ENCODE measurements at places on chromosomes 3 and 15.

GRCh38 chr3:140244893-140245292 is 309.9 kb downstream of the CLSTN2 start:
- no peak for DNase-seq

- no peak for DNase-seq
Observed at GRCh38 chr3:156582532-156583183, 27.7 kb upstream of the SSR3 start.

GRCh38 chr3:142225885-142226215 is 465 bp upstream of the GK5 start:
- DNase-seq, result no peak

DNA sequence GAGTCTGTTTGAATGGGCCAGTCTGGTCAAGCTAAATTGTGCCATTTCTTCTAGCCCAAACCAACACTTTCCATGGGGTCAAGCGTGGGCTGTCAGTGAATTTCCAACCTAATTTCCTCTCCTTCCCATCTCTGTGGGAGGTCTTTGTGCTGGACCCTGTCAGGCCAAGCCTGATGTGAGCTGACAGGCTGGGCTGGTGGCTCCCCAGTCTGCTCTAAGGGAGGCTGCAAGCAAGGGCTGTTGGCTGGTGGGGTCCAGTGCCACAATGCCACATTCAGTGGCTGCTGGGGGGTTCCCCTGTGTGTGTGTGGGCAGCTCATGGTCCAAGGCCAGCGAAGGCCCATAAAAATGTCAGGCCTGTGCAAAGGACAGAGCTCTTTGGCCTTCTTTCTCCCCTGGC is 216.1 kb downstream of the OPA1 start:
- DNase-seq, result no peak

- DNase-seq, result no peak
Observed at GRCh38 chr15:50176869-50177268, 5.1 kb upstream of the SLC27A2 start.

- no peak for DNase-seq
Observed at GRCh38 chr15:72472992-72473610, 1.0 kb upstream of the ARIH1 start.

GRCh38 chr3:142586803-142587406 is 8.4 kb upstream of the ATR start:
- DNase-seq, result no peak

DNA sequence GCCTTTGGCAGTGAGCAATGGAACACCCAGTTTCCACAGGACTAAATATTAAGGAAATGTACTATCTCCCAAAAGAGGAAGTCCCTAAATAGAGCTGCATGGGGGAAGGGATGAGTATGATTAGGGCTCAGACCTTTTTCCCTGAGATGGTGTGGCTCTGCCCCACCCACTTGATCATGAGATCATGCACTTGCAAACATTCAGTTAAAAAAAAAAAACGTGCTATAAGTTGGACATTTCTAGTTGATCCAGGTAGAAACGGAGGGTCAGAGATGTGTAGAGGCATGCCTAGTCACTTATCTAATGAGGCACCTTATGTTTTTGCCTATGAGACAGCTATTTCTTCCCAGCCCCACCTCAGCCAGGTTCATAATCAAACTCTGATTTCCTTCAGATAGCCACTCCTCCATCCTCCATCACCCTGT is 24.5 kb upstream of the SSR3 start:
- DNase-seq, result no peak

- DNase-seq, result no peak
Observed at GRCh38 chr3:144815655-144816054, 844.0 kb downstream of the DIPK2A start.

DNA sequence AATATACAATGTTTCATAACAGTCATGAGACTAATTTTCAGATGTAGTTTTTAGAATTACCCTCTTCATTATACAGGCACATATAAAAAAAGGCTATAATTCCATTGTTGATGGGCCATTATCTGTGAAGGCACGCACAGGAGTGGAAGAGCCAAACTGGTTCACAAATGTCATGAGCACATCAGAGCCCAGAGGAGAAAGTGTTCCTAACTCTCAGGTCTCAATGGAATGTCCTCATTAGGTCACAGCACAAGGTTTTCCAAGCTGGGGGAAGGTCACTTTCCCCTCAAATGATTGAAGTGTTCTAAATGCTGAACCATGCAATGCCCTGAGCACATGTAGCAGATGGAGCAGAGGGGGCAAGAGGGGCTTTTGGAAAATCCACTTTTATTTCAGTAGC is 41.2 kb downstream of the GJD2 start:
- DNase-seq, result no peak

DNA sequence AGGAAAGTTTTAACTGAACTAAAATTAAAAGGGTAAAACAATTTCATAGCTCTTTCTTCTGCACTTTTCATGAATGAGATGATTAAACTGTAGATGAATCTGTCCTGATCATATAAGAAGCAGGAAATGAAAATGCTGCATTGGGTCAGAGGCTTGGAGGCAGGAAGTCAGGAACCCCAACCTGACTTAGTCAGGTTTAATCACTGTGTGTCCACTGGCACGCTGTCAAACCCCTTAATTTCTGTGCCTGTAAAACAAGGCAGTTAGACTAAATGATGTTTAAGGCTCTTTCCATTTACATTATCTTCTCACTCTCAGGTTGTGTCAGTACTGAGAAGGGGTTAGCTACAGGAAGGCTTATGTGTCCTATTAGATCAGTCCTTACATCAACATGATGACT is 193.3 kb upstream of the TTC14 start:
- no peak for DNase-seq

GRCh38 chr3:183527428-183528379 is 27.8 kb downstream of the KLHL6 start:
- no peak for DNase-seq

DNA sequence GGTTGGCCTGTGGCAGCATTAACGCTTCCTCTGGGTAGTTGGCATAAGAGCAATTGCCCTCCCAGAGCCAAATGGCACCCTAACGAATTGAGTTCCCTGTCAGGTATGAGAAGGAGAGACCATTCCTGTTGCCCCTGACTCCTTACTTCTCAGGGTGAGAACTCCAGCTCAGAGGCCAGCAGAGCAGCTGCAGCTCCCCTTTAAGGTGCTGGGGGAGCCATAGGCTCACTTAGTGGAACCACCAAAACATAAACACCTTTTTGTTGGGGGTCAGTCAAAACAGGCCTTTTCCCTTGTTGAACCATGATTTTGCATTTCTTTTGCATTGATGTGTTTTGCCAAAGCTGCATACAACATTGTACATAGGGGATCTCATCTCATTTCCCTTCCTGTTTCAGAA is 28.1 kb upstream of the LHFPL4 start:
- no peak for DNase-seq

GRCh38 chr15:54017251-54017650 is 39.0 kb downstream of the UNC13C start:
- no peak for DNase-seq

DNA sequence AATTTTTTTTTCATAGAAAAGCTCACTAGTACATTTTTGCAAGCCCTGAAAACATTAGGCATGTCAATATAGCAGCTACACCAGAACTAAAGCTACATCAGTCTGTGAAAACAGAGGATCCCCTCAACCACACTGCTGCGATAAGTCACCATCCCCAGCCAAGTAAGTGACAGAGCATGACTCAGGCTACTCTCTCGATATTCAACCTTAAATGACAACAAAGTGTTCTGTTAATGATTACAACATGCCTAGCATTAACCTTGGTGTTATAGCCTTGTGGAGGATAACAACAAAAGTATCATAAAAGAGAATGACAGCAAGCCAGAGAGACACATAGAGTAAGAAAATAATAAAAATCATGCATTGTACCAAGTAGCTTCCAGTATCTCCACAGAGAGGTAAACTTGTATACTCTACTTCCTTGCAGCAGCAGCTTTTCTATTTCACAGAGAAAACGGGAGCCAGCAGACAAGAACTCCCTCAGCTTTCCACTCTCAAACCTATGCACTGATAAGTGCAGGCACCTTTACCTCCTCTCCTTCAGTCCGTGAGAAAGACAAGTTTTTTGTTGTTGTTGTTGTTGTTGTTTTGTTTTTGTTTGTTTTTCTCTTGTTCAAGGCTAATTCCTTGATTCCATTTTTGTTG is 76.6 kb downstream of the GBE1 start:
- no peak for DNase-seq

DNA sequence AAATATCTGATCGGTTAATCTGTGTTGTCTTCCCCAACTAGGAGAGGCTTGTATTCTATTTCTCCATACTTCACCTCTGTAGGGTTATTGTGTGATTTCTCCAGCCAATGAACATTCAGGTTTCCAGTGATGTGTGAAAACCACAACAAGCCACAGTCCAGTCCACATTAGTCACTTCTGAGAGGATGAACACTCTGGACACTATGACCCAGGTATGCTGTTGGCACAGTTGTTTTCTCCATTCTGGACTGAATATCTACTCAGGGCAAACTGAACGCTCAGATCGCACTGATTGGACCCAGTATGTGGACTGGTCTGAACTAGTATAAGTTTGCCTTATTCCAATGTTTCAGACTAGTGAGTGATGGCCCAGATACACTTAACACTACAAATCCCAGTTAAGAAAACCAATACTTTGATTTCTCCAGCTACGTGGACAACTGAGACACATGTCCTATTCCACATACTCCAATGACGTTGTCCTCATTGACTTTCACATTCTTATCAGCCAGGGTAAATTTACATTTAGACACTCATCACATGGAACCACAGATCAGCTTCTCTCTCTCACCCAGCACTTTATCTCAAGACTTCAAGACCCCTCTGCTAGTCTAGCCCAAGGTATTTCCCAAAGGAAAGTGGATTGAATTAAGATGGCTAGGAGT is 587.4 kb upstream of the SGO1 start:
- no peak for DNase-seq

DNA sequence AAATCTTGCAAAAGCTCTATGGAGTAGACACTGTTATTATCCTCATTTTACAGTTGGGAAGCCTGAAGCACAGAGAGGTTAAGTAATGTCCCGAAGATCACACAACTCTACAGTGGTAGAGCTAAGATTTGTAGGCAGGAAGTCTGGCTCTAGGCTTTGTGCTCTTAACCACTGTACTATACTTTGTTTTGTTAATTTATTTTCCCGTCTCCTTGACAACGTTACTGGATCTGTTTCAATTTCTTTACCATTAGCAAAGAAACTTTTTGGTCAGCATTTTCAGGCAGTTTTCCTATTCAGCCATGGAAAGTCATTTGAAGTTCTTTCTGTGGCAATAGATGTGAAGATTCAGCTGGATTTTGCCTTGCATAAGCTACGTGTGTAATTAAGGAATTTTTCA is 51.7 kb downstream of the OTOL1 start:
- DNase-seq, result no peak

GRCh38 chr15:43872416-43873020 is 45.7 kb downstream of the WDR76 start:
- DNase-seq, result no peak

DNA sequence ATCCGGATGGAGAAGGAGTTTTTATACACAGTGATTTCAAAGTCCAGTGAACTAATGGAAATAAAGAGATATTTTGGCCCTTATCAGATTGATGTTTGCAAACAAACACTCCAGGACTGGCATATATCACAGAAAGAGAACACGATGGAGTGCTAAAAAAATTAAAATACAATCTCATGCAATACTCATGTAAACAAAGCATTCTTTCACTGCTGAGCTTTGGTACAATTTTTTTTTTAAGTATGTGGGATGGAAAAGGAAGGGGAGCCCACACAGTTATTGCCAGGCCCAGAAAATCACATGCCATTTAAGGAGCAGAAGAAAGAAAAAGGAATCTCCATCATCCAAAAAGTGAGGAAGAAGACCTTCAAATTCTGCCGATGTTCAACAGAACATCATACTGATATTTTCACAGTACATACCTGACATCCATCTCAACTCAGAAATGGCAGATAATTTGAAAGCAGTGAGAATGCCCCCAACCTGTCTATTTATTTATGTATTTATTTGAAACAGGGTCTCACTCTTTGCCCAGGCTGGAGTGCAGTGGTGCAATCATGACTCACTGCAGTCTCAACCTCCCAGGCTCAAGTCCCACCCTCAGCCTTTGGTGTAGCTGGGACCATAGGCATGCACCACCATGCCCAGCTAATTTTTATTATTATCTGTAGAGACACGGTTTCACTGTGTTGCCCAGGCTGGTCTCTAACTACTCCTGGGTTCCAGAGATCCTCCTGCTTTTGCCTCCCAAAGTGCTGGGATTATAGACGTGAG is 107.5 kb upstream of the SLC2A2 start:
- no peak for DNase-seq

- DNase-seq, result no peak
Observed at GRCh38 chr3:132222868-132223538, 94.2 kb upstream of the ACP3 start.

DNA sequence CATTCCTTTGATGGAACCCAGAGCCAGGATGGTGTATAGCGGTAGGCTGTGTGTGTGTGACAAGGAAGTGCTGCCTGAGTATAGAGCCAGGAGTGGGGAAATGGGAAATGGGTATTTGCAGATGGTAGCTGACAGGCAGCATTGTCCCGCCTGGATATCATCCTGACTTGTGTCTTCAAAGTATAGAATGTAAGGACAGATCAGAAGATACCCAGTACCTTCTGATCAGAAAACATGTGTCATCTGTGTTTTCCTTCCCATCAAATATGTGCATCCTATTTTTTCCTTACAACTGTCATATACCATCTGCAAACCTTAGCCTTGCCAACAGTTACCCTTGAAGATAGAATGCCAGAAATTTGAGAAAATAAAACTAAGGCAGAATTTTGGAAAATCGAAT is 146.2 kb upstream of the CBLB start:
- DNase-seq, result no peak

DNA sequence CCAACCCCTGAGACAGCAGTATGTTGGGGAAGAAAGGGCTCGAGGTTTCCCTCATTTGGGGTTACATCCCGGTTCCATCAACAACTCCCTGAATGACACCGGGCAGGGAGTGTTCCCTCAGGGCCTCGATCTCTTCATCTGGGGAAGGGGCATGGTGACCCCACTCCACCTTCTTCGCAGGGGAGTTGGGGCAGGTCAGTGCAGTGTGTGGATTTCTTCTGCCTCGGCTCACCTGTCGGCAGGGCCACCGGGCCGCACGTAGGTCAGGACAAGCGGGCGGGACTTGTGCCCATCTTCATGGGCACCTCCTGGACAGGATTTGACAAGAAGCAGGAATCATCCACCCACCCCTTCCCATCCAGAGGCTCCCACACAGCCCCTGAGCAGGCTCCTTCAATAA is 17.4 kb downstream of the GRIP2 start:
- DNase-seq, result no peak

All from activated CD4-positive, CD25-positive, alpha-beta regulatory T cell treated with anti-CD3 and anti-CD28 coated beads, Interleukin-2, amount 50 U/mL, for 16 hours (primary cell).